ENCODE measurements at places on chromosomes 13 and 19.

- DNase-seq: no peak
Measured at GRCh38 chr13:64819081-64819480, 2411.1 kb downstream of the PCDH9 start.

DNA sequence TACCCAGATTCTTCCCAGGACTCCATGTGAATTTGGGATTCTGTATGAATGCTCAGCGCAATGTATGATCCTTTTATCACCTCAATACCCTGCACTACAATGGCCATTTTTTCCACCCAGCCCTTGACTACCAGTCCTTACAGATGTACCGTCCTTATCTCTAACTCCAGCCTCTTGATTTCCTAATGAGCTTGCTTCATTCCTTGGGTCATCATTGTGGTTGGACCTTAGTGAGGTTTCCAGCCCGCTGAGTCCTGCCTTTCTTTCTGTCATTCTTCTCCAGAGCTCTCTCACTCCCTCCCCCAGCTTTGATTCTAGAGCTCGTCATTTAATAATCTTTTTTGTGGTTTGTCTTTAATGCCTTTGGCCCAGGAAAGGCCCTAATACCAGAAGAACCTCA, 438.5 kb downstream of the ZNF536 start:
- no peak for DNase-seq

GRCh38 chr13:98648686-98649085, 71.8 kb upstream of the STK24 start:
- no peak for DNase-seq

- no peak for DNase-seq
Measured at GRCh38 chr13:73987618-73988017, 146.6 kb downstream of the KLF12 start.

GRCh38 chr19:58034477-58034793, 610 bp downstream of the ZSCAN1 start:
- no peak for DNase-seq

GRCh38 chr13:111650626-111651025, 330.2 kb downstream of the TEX29 start:
- no peak for DNase-seq

- no peak for DNase-seq
Measured at GRCh38 chr13:19345916-19346422, 164.3 kb upstream of the TUBA3C start.

DNA sequence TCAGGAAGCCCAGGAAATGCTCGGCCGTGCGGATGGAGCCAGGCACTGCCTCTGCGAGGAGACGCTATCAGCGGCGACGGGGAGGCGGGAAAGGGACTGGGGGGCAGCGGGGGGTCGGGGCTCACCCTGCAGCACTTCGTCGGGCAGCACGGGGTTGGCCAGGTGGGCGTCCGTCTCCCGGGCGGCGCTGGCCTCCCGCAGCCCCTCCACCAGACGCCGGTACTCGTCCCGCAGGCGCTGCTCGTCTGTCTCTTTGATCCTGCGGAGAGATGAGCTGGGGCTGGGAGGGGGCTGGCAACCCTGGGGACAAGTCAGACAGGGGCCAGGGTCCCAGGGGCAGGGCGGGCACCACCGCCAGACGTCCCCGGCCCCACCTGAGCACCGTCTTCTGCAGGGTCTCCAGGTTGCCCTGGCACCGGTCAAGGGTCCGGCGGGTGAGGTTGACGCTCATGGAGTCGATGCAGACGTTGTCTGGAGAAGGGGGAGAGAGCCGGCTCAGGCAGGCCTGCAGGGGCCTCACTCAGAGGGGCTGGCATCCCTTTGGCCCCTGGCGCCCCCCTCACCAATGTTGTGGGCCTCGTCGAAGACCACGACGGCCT, 6.4 kb downstream of the ERCC2 start:
- no peak for DNase-seq

- no peak for DNase-seq
Measured at GRCh38 chr13:102793611-102794355, 5.0 kb downstream of the POGLUT2 start.

GRCh38 chr13:75147946-75148345, 334.0 kb downstream of the TBC1D4 start:
- no peak for DNase-seq

- DNase-seq: no peak
Measured at GRCh38 chr19:35708391-35708790, 4.0 kb downstream of the ZBTB32 start.

DNA sequence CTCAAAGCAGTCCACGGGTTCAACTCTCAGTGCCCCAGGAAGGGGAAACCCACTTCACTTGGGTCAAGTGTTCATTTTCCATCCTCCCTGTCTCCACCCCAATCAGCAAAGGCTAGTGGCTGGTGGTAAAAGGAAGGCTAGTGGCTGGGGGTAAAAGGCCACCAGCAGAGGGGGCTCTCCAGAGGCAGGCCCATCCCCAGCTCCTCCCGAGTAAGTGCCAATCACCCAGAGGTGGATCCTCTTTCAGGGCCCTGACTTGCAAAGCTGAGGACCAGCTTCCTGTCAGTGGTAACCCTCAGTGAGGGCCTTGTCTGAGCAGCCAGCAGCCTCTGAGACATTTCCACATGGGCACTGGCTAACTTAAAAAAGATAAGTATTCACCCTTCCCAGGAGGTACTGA, 22.0 kb upstream of the TPT1 start:
- no peak for DNase-seq

DNA sequence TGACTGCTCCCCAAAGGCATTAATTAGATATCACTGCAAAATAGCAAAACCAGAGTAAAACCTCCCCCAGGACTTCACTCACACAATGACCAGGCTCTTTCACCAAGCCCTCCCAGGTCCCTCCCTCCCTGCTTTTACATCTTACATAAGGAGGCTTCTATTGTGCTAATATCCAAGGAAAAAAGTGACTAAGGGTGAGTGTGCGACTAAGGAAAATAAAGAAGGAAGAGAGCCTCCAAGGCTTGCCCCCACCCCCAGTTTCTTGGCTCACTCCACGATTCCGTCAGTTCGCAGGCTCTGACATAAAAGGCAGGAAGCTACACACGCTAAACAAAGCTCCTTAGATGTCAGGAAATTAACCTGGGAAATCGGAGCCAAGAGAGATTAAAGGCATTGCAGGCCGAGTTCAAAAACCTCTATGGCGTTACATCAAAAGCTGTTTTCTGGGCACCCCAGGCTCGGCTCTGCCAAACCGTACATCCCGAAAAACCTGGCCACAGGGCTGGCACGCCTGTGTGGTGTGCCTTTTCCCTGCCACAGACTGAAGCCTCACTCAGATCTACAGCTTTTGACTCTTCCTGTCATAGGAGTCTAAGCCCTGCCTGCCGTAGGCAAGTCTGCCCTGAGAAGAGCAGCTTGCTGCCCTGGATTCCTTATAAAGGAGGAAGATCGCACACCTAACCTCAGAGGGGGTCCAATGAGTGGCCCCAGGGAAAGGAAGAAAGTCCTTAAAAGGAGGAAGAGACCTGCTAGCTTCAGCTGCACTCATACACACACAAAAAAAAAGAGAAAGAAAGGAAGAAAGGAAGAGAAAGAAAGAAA, 67.0 kb upstream of the SERP2 start:
- DNase-seq: no peak

- no peak for DNase-seq
Measured at GRCh38 chr13:105342281-105342820, 1193.1 kb downstream of the EFNB2 start.

- DNase-seq: peak; percentile 35
Measured at GRCh38 chr13:73985783-73986182, 148.4 kb downstream of the KLF12 start.

GRCh38 chr19:20503476-20503875, 62.1 kb downstream of the ZNF737 start:
- DNase-seq: no peak

GRCh38 chr13:23372264-23372906, 61.1 kb downstream of the SACS start:
- DNase-seq: no peak

DNA sequence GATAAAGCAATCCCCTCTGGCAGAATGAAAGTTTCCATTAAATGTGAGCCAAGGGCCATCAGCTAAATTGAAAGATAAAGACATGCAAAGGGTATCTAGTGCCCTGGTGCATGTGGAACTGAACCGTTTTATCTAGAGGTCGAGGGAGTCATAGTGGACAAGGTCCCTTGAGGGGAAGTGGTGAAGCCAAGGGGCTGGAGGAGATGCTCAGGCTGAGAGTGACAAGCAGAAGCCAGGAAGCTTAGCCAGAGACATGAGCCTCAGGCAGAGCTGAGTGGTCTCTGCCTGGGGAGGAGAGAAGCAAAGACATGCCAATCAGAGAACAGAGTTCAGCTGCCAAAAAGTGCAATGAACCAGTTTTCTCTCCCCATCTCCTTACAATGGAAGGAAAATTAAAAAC, 68.1 kb upstream of the SLC10A2 start:
- DNase-seq: no peak

DNA sequence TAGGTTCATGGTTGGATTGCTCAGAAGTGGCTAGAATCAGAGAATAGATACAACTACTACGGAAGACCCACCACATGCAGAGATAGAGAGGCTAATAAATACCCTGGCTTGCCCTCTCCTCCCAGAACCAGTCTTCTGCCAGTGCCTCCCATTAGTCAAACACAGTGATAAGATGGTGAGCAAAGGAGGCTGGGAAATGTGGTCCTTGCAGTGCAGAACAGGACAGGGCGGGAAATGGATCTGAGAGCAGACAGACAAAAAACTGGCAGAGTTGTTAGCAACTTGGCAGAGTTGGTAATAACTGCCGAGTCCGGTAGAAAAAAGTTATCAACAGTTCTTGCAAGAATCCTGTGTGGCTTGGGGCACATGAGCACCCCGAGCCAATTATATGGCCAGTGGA, 8.7 kb downstream of the KLK1 start:
- no peak for DNase-seq

DNA sequence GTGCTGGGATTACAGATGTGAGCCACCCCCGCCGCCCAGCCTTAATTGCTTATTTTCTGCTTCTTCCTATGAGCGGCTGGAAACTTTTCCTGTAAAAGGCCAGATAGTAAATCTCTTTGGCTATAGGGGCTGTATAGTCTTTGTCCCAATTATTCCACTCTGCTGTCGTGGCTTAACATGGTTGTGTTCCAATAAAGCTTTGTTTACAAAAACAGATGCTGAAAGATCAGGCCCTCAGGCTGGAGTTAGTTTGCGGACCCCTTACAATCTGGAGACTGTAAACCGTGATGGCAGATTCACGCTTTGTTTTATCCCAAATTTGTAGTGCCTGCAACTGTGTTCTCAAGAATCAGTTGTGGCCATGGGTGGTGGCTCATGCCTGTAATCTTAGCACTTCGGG, 10.7 kb downstream of the KCNC3 start:
- no peak for DNase-seq

GRCh38 chr19:52640916-52641315, 2.8 kb upstream of the ZNF83 start:
- no peak for DNase-seq

GRCh38 chr13:53474878-53475277, 446.3 kb downstream of the OLFM4 start:
- DNase-seq: no peak

GRCh38 chr13:39675904-39676303, 20.4 kb downstream of the COG6 start:
- DNase-seq: no peak

DNA sequence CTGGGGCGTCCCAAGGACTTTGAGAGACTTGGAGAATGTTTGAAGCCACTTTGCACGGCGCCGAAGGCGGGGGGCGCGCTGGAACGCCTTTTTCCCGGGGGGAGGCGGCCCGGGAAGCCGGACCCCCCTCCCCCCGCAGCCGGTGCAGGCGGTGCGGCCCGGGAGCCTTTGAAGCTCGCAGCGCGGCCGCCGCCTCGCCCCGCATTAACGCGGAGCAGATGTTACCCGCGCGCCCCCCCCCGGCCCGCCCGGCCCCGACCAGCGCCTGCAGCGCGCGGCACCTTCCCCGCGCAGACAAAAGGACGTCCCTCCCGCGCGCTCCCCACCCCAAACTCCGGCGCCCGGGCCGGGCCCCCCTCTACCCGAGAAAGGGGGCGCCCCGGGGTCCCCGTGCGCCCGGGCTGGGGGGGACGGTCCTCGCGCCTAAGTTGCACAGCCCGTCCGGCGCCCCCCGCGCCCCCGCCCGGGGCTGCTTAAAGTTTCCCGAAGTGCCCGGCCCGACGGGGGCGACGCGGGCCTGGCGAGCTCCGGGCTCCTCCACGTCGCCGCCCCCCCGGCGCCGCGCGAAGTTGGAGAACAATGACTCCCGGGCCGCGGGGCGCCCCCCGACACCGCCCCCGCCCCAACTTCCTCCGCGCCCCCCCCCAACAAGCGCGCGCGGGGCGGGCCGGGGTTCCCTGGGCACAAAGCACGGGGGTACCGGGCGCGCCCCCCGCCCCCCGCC, 685 bp downstream of the TCF3 start:
- peak; percentile 26 for DNase-seq

DNA sequence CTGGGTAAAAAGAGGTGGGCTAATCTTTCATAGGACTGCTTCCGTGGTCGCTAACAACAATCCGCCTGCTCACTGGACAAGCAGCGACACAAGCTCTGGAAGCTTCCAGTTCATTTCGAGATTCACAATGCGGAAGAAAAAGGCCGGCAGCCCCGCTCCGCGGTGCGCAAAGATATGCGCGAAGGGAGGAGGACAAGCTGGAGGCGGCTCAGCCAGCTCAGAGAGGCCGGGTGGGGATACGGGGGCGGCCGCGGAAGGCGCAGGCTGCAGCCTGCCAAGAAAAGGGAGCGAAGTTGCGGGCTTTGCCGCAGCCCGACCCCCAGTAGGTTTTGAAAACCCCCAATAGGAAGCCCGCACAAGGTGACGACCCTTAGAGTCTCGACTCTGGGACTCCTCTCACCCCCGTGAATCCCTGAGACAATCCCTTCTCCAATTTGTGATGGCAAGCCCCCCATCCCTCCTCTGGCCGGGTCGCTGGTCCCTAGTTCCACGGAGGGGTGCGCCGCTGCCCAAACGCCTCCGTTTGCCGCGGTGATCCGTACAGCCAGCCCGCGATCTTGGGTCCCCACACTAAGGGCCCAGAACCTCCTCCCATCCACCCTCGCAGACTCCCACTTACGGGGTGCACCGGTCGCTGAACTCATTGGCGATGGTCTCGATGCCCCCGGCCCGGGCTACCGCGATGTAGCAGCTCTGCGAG, 697 bp downstream of the HSPH1 start:
- peak; percentile 63 for DNase-seq

DNA sequence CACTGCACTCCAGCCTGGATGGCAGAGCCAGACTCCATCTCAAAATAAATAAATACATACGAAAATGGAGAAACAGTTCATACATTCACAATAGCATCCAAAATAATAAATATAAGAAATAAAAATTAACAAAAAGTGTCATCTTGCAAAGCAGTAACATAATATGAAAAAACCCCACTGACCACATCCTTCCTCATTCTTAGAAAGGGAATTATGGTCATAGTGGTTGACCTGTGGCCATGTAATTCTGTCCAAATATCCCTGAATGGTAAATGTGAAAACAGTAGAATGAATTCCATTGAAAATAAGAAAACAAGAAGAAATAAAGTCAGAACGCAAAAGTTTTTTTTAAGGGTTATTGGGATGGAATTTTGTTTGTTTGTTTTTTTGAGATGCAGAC, 7.0 kb upstream of the CDC42EP5 start:
- DNase-seq: no peak

- DNase-seq: no peak
Measured at GRCh38 chr19:52533901-52534300, 6.4 kb downstream of the ZNF808 start.

DNA sequence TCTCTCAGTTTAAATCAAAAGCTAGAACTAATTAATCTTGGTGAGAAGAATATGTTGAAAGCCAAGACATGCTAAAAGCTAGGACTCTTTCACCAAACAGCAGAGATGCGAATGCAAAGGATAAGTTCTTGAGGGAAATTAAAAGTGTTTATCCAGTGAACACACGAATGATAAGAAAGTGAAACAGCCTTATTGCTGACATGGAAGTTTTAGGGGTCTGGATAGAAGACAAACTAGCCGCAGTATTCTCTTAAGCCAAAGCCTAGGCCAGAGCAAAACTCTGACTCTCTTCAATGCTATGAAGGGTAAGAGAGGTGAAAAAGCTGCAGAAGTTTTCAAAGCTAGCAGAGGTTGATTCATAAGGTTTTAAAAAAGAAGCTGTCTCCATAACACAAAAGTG, 103.0 kb downstream of the UFM1 start:
- no peak for DNase-seq
